ENCODE measurements at places on chromosomes 7 and 10.
A peak's percentile ranks its signal among the peaks of the same experiment; 100 is the strongest.

DNA sequence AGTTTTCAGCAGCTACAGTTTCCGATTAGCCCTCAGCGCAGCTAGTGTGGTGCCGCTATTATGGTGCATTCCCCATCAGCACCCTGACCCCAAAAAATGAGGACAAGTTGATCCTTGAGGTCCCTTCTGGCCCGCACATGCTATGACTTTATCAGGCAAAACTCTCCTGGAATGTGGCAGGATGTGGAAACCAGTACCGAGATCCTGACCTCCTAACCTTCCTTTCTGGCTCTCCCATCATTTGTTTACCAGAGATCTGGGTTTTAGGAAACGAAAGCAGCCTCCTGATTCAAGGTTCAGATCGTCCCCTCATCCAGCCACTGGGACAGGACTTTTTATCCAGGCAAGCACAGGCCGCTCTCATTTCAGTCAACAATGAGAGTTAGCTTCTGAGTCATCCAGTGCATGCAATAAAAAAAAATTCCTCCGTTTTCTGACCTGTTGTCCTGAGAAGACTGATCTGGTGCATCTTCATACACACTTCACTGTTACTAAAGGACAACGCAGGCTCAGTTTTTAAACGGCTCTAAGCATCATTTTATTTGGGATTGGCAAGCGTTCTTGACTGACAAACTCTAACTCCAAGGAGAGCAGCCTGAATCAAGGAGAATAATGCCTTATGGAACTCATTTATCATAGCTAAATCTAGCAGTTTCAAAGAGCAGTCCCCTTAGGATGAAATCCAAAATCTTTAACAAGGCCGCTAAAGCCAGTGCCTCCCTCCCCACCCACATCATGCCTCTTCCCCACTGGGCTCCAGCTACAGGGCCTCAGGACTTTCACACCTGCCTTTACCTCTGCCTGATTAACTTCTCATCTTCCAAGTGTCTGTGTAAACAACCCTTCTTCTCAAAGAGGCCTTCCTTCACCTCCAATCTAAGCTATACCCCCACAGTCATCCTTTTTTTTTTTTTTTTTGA, 17.1 kb downstream of the PDLIM1 start:
- no peak for DNase-seq

- DNase-seq = no peak
Measured at GRCh38 chr7:155058896-155059295, 11.2 kb upstream of the HTR5A start.

DNA sequence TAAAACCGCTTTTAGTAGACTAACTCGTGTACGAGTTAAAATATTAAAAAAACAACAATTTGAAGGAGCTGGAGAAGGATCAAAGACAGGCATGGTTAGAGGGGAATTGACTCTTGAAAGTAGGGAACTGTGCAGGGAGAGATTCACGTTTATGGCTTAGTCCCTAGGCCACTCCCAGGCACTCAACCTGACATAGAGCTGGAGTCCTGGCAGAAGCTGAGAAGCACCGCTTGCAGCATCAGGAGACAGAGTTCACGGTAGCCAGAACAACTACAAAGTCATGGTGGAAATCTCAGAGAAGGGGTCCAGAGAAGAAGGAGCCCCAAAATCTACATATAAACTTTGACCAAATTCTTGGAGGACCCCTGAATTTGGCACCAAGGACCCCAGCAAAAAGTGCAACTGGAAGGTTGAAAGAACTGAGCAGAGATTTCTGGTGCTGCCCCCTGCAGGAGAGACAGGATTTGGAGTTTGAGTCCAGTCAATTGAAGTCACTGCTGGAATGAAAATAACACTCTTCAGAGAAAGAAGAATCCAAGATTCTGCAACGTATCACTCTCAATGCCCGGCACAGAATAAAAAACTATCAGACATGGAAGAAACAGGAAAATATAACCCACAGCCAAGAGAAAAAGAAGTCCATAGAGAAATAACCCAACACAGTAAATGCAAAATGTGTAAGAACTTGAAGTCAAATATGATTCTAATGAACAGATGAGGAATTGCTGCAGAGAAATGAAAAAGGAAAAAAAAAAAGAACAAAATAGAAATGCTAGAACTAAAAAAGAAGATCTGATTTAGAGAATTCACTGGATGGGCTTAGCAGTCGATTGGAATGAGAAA, 493.3 kb upstream of the PODXL start:
- DNase-seq = peak; percentile 3

DNA sequence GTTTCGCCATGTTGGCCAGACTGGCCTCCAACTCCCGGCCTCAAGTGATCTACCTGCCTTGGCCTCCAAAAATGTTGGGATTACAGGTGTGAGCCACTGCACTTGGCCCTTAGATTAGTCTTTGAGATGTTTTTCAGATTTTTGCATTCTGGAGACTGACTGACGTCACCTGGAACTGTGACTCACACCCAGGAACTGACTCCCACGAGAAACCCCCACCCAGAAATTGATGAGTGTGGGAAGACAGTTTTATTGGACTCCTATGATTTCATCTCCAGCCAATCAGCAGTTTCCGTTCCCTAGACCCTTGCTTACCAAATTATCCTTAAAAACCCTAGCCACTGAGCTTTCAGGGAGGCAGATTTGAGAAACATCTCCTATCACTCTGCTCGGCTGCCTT, 867.3 kb downstream of the TYW1 start:
- no peak for DNase-seq

- DNase-seq = no peak
Measured at GRCh38 chr10:29266641-29267040, 22.2 kb upstream of the LYZL1 start.

DNA sequence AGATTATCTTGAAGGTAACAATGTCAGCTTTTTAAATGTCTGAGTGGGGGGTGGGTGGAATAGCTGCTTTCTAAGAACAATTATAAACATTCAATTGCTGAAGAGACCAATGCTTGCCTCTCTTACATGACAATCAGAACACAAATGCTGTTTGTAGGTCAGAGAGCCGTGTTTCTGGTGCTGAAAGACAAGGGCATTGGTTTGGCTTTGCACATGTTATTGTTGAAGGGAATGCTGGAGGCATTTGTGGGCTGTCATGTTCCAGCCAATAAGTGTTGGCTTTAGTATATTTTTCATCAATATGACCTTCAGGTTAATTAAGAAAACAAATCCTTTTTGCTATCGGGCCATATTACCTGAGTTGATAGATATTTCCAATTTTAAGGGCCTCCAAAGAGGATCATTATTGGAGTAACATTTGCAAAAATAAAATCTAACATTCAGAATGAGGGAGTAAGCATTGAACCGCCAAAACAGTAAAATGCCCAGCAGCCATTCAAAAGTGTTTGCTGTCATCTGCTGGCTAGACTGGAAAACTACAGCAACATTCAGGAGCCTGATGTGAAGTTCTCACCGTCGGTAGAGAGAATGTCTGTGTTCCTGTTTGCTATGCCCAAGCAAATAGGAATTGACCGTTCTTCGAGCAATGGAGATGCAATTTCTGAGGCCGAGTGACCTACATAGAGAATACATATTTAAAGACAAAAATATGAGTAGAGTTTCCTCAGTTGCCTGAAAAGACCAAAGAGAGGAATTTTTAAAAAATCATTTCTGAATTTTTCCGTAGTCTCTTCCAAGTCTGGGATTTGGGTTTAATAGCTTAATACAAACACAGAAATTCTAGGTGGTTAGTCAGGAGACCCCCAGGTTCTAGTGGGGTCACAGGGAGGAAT, 118.9 kb downstream of the APBB1IP start:
- DNase-seq = peak; percentile 36

- DNase-seq = no peak
Measured at GRCh38 chr7:72298912-72299311, 113.2 kb downstream of the CALN1 start.

DNA sequence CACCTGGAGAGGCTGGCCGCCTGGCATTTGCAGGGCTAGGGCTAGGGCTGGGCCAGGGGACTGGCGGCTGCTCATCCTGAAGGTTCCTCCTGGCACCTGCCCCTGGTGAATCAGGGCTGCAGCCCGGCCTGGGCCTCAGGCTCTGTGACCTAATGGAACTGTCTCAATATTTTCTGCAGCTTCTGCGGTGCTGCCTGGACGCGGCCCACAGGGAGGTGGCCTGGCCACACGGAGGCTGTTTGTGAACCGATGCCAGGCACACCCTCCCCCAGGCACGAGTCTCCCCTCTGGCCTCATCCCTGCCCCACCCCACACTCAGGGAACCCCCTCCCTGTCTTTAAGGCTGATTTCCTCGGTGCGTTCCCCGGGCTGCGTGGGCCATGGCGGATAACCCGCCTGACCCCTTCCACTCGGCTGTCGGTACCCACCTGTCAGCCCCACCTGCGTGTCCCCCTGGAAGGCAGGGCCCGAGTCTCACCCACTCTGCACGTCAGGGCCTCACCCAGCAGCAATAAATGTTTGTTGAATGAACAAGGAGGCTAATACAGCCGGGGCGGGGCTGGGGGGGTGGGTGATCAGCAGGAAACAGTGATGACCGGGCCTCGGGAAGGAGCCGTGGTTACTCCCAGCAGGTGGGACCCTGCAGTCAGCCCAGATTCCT, 54.5 kb upstream of the DNAJB6 start:
- DNase-seq = no peak

- DNase-seq = no peak
Measured at GRCh38 chr7:42342381-42342780, 105.4 kb upstream of the GLI3 start.

DNA sequence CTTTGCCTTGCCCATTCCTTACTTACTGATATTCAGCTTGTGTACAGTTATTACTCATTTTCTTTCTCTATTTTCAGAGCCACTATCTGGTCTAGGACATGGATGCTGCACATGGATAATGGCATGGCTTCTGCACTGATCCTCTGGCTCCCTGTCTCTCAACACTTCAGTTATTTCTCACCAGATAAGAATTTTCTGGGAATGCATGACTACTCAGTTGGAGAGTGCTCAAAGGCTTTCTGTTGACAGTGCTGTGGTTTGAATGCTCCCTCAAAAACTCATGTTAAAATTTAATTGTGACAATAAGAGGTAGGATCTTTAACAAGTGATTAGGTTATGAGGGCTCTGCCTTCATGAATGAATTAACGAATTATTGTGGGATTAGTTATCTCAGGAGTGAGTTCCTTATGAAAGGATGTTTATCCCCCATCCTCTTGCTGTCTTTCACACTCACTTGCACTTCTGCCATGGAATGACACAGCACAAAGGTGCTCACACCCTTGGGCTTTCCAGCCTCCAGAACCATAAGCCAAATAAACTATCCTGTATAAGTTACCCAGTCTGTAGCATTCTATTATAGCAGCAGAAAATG, 16.1 kb upstream of the PIK3CG start:
- no peak for DNase-seq

- no peak for DNase-seq
Measured at GRCh38 chr7:150335108-150335773, 6.2 kb downstream of the RARRES2 start.

GRCh38 chr10:73991884-73992245, 6.1 kb upstream of the VCL start:
- peak; percentile 82 for DNase-seq

DNA sequence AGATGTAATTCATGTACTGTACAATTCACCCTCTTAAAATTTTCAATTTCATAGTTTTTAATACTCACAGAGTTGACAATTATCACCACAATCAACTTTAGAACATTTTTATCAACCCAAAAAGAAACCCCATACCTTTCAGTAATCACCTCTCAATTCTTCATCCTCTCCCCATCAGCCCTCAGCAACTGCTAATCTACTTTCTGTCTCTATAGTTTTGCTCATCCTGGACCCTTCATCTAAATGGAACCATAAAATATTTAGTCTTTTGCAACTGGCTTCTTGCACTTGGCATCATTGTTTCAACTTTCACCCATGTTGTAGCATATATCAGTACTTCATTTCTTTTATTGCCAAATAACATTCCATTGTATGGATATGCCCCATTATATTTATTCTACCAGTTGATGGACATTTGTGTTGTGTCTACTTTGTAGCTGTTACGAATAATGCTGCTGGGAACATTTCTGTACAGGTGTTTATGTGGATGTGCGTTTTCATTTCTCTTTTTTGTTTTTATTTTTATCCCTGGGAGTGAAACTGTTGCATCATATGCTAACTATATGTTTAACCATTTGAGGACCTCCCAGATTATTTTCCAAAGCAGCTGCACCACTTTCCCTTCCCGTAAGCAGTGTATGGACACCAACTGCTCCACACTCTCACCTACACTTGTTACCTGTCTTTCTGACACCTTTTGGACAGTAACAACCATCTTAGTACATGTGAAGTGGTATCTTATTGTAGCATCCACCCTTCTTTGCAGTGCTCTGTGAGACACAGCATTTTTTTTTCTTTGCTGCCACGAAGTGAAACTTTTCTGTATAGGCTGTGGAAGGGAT, 65.4 kb upstream of the APBB1IP start:
- no peak for DNase-seq

DNA sequence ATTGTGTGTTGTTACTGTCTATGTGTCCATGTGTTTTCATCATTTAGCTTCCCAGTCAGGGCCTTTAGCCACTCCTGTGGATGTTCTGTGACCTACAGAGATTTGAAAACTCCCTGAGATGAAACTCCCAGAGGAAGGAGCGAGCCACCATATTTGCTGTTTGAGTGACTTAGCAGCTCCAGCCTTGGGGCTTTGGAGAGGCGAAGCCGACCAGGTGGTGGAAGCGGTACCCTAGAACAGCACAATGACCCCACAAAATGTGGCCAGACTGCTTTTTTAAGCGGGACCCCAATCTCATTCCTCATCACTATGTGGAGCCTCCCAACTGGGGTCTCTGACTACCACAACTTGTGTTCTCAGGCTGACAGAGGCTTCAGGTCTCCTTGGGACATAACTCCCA, 323.9 kb upstream of the KCND2 start:
- DNase-seq = no peak

- DNase-seq = no peak
Measured at GRCh38 chr10:26832960-26833359, 27.8 kb downstream of the ABI1 start.

- no peak for DNase-seq
Measured at GRCh38 chr10:15262036-15262713, 93.7 kb upstream of the NMT2 start.

DNA sequence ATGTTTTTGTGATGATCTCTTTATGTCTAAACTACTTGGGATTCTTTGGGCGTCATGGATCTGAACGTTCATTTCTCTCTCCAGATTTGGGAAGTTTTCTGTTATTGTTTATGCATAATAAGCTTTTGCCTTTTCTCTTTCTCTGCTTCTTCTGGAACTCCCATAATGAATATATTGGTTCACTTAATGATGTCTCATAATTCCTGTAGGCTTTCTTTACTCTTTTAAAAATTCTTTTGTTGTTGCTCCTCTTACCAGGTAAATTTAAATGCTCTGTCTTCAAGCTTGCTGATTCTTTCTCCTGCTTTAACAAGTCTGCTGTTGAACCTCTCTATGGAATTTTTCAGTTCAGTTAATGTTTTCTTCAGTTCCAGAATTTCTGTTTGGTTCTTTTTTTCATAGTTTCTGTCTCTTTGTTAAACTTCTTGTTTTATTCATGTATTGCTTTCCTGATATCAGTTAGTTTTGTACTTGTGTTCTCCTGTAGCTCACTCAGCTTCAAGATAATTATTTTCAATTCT, 317.5 kb downstream of the PLXDC2 start:
- no peak for DNase-seq

All from bone marrow (tissue), 2 donors.